ENCODE measurements at places on chromosomes 12 and 14. TPM values are rescaled to one million over a fixed set of nuclear protein-coding genes. Genes with fewer than 3 reads are reported as not detected.

DNA sequence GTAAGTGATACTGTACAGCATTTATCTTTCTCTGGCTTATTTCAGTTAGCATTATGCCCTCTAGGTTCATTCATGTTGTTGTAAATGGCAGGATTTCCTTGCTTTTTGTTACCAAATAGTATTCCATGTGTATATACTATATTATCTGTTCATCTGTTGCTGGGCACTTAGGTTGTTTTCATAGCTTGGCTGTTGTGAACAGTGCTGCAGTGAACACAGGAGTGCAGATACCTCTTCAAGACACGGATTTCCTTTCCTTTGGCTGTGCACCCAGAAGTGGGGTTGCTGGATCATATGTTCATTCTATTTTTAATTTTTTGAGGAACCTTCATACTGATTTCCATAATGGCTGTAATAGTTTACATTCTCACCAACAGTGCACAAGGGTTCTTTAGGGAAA is 21.5 kb downstream of the EP400 start:
- no peak for DNase-seq

- no peak for DNase-seq
Measured at GRCh38 chr12:5915511-5915910, 29.5 kb downstream of the ANO2 start.

DNA sequence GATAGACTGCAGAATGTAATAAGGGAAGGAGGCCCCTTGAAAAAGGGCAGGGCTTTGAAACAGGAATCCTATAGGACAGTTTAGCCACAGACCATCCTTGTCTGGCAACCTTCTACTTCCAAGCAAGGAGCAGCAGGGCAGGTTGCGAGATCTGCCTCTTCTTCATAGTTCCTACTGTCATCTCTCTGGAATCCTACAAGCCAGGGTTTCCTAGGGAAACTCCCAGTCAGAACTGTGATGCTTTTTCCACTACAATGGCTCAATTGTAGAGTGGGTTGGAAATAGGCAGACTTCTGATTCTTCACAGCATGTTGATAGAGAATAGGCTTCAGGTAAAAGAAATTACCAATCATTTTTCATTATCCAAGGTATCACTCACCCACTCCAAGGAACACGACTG is 186.3 kb downstream of the DACT1 start:
- no peak for DNase-seq

DNA sequence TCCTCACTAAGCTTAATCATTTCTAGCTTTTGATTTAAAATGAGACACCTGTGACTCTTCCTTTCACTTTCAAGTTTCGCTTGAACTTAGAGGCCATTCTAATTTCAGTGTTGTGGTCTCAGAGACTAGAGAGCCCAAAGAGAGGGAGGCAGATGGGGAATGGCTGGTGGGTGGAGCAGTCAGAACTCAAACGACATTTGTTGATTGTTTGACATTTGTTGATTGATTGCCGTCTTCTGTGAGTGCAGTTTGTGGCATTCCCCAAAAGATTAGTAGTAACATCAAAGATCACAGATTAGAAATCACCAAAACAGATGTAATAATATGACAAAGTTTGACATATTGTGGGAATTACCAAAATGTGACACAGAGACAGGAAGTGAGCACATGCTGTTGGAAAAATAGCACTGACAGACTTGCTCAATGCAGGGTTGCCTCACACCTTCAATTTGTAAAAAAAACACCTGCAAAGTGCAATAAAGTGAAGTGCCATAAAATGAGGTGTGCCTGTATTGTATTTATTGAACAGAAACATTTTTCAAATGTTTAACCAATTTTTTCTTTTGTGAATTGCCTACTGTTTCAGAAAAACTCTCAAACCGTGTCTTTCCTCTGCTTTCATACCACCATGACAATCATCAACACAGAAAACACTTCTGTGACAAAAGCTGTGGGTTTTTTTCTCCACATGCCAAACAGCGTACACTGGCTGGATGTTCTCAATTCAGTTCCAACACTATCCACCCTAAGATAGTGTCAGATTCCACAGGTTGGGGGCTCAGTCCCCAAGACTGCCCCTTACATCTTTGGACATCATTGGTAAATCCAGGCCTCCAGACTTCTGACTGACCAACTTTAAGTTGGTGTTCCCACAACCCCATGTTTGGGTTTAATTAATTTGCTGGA is 376.3 kb upstream of the RGS6 start:
- no peak for DNase-seq

DNA sequence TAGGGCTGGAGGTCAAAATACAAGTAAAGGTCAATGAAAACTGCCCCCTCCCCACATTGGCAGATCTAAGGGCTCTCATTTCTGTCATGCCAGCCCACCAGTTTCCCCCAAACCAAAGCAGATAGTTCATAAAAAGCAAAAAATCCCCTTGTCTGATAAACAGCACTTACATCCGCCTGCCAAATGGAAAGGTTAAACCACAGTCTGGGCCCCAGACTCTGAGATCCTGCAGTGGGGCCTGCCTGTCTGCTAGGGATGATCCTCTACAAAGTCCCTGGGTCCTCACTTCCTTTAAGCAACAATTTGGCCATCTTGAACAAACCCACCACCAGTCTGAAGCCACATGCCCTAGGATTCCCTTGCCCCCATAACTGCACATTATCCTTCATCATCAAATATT is 9.7 kb upstream of the RPS26 start:
- no peak for DNase-seq

GRCh38 chr12:89862511-89863445 is 154.1 kb upstream of the ATP2B1 start:
- DNase-seq: no peak

GRCh38 chr12:50065726-50066310 is 8.4 kb downstream of the ASIC1 start:
- DNase-seq: no peak

DNA sequence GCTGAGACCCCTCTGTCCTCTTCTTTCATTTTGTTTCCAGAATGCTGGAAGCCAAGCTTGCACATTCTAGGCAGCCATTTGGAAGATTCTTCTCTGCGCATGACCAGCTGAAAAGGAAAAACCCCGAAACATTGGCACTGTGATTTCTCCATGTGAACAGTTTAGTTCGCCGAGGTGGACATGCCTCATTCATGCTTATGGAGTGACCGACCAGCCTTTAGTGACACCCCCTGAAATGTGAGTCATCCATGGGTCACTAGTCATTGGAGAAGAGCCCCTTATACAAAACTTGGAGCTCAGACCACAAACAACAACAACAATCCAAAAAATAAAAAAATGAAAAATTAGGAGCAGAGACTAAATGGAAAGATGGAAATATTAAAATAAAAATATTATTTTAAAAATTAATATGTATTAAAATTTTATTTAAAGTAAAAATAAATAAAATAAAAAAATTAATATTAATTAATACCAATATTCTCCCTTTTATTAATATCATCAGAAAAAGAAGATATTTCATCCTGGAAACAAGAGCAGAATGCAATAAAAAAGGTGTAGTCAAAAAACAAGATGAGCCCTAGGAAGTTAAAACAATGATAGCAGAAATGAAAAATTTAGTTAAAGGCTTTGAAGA is 9.5 kb upstream of the KRT7 start:
- DNase-seq: no peak

GRCh38 chr14:60649875-60650372 is 647 bp upstream of the SIX1 start:
- no peak for DNase-seq

GRCh38 chr12:49357103-49357678 is 10.1 kb upstream of the SPATS2 start:
- no peak for DNase-seq

ACIN1 gene
- 78.4 TPM for total RNA-seq

HECTD1 gene
- total RNA-seq: 159 TPM

MANSC4 gene
- not detected for total RNA-seq

STRN3 gene
- total RNA-seq: 52.2 TPM
